ENCODE measurements at places on chromosomes 2 and 18.

DNA sequence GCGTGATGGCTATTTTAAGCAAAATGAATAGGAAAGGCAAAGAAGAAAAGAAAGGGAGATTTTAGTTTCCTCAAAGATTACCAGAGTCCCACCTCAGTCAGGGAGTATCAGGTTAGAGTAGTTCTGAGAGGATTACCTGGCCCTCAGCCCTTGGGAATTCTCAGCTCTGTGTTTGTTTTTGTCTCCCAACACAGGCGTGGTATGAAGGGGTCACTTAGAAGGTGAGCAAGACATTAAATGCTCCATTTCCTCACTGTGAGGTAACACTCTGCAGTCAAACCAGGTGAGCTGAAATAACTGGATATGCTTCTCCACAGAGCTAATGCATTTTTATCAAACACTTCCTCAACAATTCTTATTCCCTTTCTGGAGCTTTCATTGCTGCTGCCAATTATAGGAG lies 232.2 kb downstream of the IKZF2 start:
- DNase-seq, result peak; percentile 12

DNA sequence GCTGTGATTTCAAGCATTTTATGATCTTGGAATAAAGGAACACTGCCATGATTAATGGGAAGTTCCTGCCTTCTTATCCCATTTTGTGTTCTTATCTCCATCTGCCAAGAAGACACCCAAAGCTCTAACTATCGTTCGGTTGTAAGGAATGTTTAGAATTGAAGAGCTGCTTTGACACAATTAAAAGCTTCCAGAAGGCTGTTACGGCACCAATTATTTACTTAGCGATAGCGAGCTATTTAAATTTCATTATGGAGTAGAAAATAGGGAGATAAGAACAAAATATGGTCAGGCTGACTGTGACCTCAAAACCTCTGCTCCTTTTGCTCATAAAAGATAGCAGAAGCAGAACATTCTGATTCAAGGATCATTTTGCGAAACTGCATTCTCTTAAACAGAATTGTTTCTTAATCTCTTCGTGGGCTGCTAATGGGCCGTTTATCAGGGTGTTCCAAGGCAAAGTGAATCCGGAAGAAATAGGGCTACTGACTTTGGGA lies 101.6 kb downstream of the SLC4A3 start:
- DNase-seq, result no peak

- peak; percentile 32 for DNase-seq
These were observed 4.4 kb downstream of the SMAD7 start for GRCh38 chr18:48946329-48946835.

DNA sequence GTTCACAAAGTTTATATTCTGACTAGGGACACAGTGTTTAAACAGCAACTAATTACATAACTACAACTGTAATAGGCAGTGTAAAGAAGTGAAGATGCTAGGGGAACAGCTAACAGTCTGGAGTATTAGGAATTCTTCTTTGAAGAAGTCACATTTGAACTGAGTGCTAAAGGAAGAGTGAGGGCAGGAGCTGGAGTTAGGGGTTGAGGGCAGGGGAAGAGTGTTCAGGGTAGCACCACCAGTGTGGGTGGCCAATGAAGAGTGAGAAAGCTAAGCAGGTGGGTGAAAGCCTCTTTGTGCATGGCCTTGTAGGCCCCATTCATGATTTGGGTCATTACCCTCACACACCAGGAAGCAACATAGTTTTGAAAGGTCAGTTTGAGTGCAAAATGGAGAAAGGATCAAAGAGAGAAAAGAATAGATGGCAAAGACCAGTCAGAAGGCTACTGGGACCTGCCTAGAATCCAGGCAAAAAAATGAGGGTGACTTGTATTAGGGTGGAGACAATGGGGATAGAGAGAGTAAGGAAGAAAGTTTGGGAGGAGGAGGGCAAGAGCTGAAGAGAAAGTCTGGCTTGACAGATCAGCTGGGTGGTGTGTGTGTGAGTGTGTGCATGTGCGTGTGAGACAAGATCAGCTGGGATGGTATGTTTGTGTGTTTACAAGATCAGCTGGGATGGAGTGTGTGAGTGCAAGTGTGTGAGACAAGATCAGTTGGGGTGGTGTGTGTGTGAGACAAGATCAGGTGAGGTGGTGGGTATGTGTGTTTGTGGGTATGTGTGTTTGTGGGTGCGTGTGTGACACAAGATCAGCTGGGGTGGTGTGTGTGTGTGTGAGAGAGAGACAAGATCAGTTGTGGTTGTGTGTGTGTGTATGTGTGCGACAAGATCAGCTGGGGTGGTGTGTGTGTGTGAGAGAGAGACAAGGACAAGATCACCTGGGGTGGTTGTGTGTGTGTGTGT lies 43.6 kb upstream of the AGPS start:
- DNase-seq, result no peak

GRCh38 chr18:57850063-57850462 lies 46.9 kb upstream of the ATP8B1 start:
- no peak for DNase-seq

DNA sequence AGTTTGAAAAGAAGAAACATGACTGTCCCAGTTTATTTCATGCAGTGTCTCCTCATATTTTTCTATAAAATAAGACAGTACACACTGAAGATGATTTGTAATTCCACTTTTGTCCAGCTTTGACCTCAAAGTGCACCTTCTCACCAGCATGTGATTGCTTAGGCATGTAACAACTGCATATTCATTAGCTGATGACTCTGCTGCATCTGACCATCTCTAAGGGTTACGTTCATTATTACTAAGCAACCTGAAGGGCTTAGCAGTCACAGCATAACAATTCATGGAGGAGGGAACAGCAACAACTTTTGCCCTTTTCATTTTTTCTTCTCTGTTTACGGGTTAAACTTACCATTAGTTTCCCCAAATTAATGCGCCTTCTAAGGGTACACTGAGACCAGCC lies 330.6 kb upstream of the PIK3C3 start:
- no peak for DNase-seq

DNA sequence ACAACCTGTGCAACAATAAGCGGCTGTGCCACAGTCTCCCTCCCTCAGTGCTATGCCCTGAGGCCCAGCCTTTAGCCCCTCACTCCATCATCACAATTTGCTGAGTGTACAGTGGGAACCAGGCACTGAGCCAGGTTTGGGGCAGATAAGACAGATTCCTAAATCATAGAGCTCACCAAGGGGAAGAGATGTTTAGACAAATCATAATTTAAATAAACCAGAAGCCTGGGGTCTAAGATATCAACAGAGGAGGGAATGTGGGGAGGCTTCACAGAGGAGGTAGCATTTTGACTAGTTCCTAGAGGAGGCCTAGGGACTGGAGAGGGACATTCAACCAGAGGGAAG lies 139.3 kb upstream of the EPAS1 start:
- no peak for DNase-seq

DNA sequence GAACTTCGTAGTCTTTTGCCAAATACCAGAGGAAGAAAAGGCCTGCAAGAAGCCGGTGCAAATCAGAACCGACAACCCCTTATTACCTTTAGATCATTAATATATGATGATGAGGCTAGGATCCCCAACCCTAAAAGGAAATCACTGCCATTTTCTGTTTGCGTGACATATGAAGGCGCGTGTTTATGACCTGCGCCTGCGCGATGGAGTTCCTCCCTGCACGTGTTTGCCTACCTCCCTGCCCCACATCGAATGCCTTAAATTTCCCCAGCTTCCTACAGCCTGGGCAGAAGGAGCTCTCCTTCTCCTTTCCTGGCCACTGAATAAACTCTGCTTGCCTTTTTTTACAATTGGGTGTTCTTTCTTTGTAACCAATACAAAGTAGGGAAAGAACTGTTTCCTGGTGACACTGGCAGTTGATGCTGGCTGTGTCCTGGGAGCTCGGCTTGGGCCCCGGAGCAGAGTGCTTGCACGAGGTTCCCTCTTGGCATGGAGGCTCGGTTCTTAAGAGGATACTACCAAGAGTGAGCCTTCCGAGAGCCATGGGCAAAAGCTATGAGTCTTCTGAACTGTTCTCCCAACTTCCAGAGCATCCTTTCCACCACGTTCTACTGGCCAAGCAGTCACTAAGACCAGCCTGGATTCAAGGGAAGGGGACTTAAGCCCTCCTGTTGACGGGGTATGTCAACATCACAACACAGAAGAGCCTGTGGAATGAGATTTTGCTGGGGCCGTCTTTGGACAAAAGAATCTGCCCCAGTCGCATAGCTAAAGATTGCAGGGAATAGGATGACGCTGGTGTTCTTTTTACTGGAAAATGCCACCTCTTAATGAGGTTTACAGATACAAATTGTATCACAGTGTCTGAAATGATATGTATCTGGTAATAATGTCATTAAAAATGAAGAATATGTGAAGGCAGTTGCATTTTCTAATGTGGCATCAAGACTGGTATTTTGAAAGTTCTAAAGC lies 179.8 kb downstream of the SH3BP4 start:
- no peak for DNase-seq

GRCh38 chr2:43221763-43222474 lies 4.5 kb downstream of the ZFP36L2 start:
- DNase-seq, result peak; percentile 87

- no peak for DNase-seq
These were observed 221.6 kb downstream of the NR4A2 start for GRCh38 chr2:156110890-156111289.

DNA sequence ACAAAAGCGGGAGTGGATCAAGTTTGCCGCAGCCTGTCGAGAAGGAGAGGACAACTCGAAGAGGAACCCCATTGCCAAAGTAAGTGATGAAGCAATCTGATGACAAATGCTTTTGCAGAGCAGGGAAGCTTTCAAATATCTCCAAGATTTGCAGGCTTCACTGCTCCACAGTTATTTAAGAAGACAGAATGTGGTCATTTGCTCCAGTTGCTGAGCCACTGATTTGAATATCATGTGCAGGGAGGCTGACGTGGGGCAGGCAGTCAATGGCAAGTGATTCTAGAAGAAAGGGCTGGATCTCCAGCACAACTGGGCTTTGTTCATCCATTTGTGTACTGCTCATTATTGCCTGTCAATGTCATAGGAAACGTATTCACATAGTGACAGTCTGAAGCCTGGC lies 10.2 kb downstream of the DSG4 start:
- no peak for DNase-seq

DNA sequence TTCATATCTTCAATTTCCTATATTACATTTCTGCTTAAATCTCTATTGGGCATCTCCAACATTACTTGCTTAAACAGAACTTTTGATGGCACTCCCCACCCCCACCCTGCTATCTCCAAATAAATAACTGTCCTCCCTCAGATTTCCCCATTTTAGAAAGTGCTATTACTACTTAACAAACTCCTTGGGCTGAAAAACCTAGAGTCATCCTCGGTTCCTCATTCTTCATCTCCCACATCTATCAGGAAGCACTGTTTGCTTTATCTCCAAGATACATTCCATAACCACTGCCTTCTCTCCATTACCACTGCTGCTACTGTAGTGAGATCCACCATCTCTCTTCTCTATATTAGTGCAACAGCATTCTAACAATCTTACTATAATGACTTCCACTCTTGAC lies 150.4 kb upstream of the CYRIA start:
- no peak for DNase-seq

- no peak for DNase-seq
These were observed 161.4 kb upstream of the SP5 start for GRCh38 chr2:170553748-170554147.

DNA sequence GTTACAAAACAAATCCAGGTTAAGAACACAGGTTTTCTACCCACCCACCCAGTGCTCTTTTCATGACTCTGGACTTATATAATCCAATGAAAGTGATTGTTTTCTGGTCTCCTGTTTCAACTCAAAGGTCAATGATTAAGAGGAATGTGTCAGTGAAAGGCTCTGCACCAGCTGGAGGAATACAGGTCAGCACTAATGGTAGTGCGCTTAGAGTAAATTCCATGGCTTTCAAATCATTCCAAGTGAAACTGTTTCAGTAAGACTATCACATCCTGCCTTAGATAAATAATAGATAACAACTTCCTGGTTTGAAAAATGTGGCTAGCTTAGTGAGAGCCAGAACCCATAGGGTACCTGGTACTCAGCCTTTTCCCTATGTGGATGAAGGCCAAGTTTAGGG lies 47.8 kb downstream of the SLC9A4 start:
- DNase-seq, result no peak

- DNase-seq, result no peak
These were observed 1452.6 kb upstream of the ACVR2A start for GRCh38 chr2:146392186-146392585.

GRCh38 chr18:13465124-13465446 lies 246.5 kb downstream of the LDLRAD4 start:
- DNase-seq, result no peak

- no peak for DNase-seq
These were observed 23.8 kb upstream of the SNTG2 start for GRCh38 chr2:926896-927295.

DNA sequence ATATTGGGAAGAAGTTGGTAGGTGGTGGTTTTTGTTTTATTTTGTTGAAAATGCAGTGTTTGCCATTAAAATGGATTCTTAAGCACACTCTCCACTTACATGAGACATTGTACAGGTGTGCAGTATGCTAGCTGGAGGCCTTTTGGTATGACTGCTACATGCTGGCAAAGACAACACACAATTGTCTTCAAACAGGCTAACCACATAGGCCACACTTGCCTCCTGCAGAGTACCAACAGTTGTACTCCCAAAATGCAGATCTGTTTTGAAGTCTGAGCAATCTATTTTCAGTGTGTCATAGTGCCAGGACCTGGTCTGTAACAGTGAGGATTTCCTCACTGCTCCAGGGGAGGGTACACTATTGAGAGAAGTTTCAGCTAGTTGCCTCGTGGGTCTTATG lies 213.6 kb downstream of the ZRANB3 start:
- DNase-seq, result no peak

DNA sequence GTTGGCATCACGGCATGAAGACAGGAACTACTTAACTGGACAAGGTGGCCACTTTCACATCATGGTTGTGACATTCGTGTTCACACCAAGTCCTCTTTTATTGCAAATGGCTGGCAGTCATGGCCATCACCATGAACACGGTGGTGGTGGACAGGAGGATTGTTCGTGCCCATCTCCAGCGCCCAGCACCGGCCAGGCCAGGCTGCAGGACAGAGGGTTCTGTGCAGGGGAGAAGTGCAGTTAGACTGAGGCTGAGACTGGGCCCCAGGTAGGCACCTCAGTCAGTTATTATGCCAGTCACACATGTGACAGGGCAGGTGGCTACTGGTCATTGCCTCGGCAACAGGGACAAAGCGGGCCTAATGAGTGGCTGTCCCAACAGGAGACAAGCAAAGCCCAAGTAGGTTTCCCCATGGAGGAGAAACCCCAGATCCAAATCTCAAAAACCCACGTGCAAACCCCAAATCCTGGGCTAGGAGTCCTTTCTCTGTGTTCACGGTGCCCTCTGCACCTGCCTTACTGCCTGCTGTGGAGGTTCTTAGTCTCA lies 468.1 kb upstream of the MYT1L start:
- no peak for DNase-seq

DNA sequence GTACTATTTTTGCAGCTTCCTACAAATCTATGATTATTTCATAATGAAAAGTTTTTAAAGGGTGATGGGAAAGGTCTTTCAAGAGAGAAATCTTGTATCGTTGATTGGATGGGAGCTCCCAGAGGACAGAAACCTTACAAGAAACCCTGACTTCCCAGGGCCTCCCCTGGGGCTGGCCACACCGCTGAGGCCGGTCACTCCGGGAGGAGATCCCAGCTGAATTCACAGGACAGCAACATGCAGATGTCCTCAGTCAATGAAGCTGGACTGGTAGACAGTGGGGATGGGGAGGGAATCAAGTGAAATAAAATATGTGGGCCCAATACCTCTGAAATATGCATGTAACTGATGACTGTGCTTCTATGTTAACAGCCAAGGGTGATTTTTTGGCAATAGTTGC lies 135.6 kb downstream of the TFCP2L1 start:
- no peak for DNase-seq
